ENCODE measurements at places on chromosomes 1 and 21.
A peak's percentile ranks its signal among the peaks of the same experiment; 100 is the strongest.

DNA sequence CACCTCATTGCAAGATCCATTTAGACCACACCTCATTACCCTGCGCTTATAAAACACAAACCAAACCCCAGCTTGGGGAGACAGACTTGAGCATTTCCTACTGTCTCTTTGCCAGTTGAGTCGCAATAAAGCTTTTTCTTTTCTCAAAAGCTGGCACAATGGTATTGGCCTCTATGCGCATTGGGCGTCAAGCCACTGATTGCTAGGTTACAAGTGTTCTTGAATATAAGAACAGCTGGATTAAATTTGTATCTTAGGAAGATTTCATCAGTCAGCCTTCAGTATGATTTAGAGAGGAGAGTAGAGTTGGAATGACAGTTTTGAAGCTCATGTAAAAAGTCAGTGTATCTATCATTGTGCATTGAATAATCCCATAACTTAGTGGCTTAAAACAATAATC lies 84.9 kb upstream of the RAB4A start:
- DNase-seq, result no peak

- no peak for DNase-seq
These were observed 55.4 kb downstream of the HSF2BP start for GRCh38 chr21:43603641-43604504.

DNA sequence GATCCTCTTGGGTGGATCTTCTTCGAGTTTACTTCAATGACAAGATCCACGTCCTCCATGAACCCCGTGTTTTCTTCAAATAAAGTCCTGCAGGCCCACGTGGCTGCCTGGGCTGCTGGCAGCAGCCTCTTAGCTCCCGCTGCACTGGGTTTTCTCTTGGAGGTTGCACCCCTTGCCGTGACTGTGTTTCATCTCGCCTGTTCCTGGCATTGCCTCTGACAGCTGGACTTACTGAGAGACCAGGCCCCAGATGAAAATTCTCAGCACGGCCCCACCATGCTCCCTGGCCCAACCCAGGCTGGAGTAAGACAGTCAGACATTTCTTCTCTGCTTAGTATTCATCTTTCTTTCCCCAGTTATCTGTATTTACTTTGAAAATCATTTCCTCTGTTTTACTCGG lies 274.8 kb upstream of the RUNX1 start:
- DNase-seq, result no peak

- no peak for DNase-seq
These were observed 26.7 kb downstream of the C1orf146 start for GRCh38 chr1:92244376-92244775.

DNA sequence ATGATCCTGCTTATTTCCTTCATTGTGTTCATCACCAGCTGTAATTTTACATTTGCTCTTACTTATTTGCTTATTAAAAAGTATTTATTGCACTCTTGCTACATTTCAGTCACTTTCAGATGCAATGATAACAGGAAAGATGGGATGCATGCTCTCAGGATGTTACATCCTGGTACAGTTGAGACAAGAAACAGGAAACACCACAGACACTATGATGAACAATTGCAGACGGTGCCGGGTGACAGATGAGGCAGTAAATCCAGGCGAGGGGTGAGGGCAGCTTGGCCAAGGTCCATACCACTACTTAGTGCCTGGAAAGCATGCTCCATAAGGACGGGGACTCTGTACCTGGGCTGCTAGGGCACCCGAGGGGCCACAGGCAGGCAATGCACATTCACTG lies 156.6 kb upstream of the RAB4A start:
- no peak for DNase-seq

DNA sequence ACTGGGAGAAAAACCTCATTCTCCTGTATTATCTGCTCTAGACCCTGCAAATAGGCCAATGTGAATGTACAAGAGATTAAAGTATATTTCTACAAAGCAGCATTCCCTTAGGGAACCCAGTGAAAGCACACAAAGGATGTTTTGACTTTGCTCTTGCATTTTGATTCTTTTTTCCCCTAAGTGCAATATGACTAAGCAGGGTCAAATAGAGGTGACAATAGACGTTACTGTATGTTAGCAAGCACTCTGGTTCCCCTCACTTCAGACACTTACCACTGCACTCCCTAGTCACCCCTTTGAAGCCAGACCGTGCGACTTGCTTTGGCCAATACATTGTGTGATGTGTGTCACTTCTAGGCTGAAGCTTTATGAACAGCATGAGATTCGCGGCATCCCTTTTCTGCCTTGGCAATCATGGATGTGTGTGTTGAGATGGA lies 209.7 kb downstream of the RHOU start:
- no peak for DNase-seq

- no peak for DNase-seq
These were observed 9.0 kb upstream of the TBX19 start for GRCh38 chr1:168271636-168272035.

DNA sequence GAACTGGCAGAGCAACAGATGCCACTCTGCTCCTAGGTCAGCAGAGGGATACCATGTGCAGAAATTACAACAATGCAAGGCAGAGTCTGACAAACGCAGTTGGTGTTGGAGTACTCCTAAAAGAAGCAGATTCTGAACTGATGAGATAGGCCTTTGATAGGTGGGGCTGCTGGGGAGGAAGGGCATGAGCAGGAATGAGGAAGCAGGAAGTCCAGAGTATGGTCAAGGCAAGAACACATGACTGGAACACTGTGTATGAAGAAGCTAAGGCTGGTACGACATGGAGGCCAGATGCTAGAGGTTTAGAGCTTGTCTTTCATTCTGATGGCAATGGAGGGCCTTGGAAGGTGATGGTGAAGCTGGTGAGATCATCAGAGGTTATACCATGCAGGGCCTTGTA lies 11.5 kb upstream of the THRAP3 start:
- DNase-seq, result no peak

DNA sequence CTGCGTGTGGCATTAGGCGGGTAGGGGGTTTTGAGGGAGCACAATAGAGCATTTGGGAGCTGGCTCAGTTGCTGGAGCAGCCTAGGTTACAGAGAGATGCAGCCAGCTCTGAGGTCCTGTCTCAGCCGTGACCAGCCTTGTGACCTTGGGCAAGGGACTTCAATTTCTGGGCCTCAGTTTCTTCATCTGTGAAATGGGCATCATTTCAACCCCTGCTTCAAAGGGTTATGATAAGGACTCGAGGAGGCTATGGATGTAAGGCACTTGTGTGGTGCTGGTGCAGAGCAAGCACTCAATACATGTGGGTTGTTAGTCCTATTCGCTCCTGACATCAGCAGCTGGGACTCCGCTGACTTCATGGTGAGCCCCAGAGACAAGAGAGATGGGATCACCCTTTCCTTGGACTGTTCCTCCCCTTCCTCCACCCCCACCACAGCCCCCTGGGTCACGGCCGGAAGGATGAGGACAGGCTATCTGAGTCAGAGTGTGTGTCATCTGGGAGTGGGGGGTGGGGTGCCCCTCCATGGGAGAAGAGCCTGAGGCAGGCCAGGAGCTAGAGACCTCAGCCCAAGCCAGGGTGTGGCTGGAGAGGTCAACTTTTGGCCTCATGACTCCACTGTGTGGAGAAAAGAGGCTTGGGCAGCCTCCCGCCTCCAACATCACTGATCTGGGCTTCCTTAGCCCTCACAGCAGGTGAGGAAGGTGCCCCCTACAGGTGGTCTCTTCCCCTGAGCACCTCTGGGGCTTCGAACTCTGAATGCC lies 71.4 kb upstream of the ZBTB40 start:
- no peak for DNase-seq

- DNase-seq, result peak; percentile 48
These were observed 376 bp downstream of the SF3A3 start for GRCh38 chr1:37989361-37989930.

DNA sequence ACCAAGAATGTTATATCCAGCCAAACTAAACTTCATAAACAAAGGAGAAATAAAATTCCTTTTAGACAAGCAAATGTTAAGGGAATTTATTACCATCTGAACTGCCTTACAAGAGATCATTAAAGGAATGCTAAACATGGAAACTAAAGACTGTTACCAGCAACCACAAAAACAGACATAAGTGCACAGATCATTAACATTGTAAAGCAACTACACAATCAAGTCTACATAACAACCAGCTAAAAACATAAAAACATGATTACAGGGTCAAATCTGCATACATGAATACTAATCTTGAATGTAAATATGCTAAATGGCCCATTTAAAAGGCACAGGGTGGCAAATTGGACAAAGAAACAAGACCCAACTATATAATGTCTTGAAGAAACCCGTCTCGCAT lies 211.0 kb upstream of the PBX1 start:
- DNase-seq, result no peak

DNA sequence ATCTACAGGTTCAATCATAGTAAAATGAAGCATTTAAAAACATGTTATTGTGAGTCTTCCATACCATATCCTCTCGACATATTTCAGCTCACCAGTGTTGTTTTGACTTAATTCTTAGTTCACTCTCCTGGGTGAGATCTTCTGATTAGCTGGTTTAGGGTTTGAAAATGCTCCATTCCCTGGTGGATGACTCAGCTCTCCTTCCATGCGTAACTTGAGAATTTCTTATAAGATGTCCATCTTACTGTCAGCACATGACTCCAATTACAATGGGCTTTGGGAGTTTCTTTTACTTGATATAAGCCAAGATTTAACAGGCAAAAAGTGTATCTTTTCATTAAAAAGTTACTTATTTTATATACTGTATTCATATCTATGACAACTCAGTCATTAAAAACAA lies 476.5 kb downstream of the BRINP3 start:
- no peak for DNase-seq

- DNase-seq, result no peak
These were observed 67.6 kb upstream of the ST6GALNAC5 start for GRCh38 chr1:76799700-76800099.

DNA sequence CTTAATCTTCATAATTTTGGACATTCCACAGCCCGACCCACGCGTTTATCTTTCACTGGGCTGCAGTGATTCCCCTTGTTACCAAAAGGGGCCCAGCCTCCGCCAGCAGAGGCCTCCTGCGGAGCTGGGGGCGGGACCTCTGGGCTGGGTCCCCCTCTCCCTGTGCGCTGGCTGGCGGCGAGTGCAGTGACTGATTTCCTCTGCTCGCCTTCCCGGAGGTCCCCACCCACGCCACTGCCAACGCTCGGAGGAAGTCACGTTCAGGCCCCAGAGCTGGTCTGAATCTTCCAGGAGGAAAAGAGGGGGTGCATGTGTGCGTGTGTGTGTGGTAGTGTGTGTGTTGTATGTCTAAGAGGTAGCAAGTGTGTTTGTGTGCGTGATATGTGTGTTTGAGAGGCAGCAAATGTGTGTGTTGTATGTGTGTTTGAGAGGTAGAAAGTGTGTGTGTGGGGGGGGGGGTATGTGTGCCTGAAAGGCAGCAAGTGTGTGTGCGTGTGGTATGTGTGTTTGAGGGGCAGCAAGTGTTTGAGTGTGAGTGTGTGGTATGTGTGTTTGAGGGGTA lies 35.0 kb upstream of the JAK1 start:
- DNase-seq, result peak; percentile 56

DNA sequence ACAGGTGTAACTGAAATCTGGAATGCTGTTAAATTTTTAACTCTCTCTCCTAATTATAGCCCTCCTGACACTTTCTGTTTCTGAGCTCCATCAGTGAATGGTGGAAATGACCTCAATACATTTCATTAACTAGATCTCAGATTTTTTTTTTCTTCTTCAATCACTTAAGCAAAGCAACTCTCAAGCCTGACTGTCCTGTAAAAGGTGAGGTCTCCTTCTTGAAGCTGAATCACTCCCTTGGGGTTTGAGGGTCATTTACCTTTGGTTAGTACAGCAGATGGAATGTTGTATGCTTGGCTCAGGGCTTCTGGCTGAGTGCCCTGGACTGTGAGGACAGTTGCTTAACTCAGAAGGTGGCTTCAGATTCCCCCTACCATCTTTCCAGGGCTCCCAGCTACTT lies 518.7 kb downstream of the PTPRC start:
- no peak for DNase-seq

GRCh38 chr21:34176448-34176847 lies 103.1 kb downstream of the MRPS6 start:
- DNase-seq, result no peak

- DNase-seq, result no peak
These were observed 20.4 kb downstream of the PRMT6 start for GRCh38 chr1:107076841-107077240.

- peak; percentile 71 for DNase-seq
These were observed 4.9 kb upstream of the NPL start for GRCh38 chr1:182784556-182785171.

DNA sequence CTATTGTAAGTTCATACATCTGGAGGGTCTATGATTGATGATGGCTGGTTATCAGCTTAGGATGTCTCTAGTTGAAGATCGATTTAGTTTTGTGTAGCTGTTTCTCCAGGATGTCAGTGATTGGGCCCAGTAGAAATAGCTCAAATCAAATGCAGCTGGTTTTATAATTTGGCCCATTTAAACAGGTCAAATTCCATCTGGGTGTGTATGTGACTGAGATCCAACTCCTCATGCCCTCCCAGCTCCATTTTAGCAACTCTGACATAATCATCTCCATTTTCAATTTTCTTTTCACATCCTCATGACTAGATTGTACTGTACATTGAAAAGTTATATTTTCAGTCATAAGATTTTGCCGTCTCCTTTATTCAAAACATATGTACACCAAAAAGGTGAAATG lies 99.2 kb downstream of the TPR start:
- no peak for DNase-seq

- no peak for DNase-seq
These were observed 385.8 kb upstream of the DUSP10 start for GRCh38 chr1:222127526-222128152.

- no peak for DNase-seq
These were observed 142.8 kb downstream of the ZZZ3 start for GRCh38 chr1:77539519-77540142.

DNA sequence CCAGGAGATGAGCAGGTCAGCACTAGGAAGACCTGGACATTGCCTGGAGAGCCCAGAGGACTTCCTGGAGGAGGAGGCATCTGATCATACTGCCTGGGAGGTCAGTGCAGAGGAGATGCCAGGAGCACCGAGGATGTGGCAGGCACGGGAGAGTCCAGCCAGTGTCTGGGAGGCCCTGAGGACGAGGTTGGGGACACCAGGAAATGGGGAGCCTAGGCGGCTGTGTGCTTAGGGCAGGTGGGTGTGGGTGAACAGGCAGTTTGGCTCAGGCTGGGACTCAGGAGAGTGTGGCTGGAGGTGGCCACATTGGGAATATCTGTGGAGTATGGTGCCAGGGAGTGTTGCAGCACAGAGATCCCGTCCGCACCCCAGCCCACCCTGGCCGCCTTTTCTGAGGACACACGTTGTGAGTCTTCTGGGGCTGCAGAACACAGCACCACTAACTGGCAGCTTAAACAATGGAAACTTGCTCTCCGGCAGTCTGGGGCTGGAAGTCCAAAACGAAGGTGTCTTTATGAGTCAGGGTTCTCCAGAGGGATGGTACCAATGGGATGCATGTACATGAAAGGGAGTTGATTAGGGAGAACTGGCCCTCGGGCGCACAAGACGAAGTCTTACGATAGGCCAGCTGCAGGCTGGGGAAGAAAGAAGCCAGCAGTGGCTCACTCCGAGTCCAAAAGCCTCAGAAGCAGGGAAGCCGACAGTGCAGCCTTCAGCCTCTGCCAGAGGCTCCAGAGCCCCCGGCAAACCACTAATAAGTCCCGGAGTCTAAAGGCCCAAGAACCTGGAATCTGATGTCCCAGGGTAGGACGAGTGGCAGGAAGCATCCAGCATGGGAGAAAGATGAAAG lies 58.0 kb downstream of the FAAP20 start:
- no peak for DNase-seq

- no peak for DNase-seq
These were observed 14.4 kb upstream of the TP53BP2 start for GRCh38 chr1:223860051-223860622.

GRCh38 chr1:85153149-85153891 lies 47.5 kb downstream of the SYDE2 start:
- no peak for DNase-seq
